ENCODE measurements at places on chromosomes 7 and 10. TPM values are rescaled to one million over a fixed set of nuclear protein-coding genes. Genes with fewer than 3 reads are reported as not detected.

FRAT1 gene
- total RNA-seq: 8.6 TPM

GNB2 gene
- total RNA-seq: 167 TPM

GRCh38 chr7:157890921-157891401 is 554.2 kb downstream of the DNAJB6 start:
- DNase-seq: no peak

GRCh38 chr10:63491588-63492316 is 26.0 kb upstream of the JMJD1C start:
- no peak for DNase-seq

GRCh38 chr10:58041901-58042300 is 225.8 kb downstream of the IPMK start:
- no peak for DNase-seq

GRCh38 chr10:111034598-111035310 is 42.1 kb upstream of the ADRA2A start:
- no peak for DNase-seq

DNA sequence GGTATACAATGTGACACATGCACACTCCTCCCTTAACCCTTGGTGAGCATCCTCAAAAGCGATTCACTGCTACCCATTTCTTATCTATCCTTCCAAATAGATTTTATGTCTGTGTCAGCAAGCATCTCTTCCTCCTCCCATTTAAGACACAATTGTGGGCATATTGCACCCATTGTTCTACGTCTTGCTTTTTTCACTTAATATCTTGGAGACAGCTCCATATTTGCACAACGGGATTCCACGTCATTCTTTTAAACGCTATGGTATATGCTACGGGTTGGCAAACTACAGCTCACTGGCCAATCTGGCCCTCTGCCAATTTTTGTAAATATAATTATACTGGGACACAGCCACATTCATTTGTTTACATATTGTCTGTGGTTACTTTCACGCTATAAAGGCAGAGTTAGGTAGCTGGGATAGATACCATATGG is 88.6 kb downstream of the RNF216 start:
- DNase-seq: no peak

TAS2R5 gene
- 6.4 TPM for total RNA-seq

GRCh38 chr7:8362723-8363369 is 70.6 kb upstream of the NXPH1 start:
- DNase-seq: no peak

LIPF gene
- not detected for total RNA-seq

COL13A1 gene
- 1.6 TPM for total RNA-seq

- no peak for DNase-seq
These were observed 113.9 kb downstream of the ITGA8 start for GRCh38 chr10:15605740-15606369.

RELN gene
- 13.7 TPM for total RNA-seq

- DNase-seq: no peak
These were observed at the start of gene SCIN for GRCh38 chr7:12570534-12571461. TSS of gene SCIN (plus strand) at chr7:12570720. CDS start at chr7:12570787, 67 bp downstream.

DNA sequence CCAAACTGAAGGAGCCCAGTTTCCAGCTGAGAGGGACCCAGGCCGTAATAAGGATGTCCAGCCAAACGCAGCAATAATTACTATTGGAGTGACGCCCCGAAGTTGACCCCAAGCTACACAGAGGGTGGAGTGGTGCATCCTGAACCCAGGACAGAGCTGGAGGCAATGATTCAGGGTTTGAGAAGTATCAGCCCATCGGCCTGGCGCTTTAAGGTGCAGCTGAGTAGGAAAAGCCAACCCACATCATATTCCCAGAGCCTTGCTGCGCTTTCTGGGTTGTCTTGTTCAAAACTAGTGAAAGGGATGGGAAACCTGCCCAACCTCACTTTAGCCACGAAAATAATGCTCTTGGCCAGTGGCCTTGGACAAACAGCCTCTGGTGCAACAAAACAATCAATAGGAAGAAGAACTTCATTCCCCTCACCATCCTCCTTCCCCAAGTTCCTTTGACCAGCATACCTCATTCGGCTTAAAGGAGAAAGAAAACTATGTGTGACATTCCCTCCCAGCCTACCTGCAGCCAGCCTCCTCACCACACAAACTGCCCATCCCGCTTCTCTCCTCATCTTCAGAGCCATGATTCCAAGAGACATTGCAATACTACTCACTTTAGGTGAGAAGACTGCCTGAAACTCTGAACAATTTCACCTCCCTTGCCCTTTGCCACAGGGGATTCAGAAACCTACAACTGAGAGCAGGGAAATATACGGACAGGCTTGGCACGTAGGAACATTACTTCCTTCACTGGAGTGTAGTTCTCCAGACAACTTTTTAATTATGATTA is 217.2 kb upstream of the MKLN1 start:
- DNase-seq: peak; percentile 44

DNA sequence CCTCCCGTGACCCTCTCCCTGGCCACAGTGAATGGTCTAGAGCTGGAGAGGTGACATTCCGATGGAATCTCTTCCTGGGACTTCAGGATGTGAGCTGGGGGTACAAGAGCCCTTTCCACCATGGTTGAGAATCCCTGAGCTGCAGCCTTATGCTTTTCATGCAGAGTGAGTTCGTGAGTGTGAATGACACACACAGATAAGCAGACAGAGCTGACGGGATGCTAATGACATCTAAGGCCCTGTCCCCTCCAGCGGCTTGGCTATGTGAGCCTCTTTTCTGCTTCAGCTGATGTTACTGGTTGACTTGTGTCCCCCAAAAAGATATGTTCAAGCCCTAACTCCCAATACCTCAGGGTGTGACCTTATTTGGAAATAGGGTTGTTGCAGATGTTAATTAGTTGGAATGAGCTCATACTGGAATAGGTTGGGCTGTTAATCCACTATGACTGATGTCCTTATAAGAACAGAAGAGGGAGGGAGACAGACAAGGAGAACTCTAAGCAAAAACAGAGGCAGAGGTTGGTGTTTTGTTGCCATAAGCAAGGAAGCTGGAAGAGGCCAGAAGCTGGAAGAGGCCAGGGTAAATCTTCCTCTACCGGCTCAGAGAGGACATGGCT is 111.1 kb upstream of the AFAP1L2 start:
- no peak for DNase-seq

TMEM213 gene
- not detected for total RNA-seq

- no peak for DNase-seq
These were observed 15.4 kb downstream of the COL13A1 start for GRCh38 chr10:69817078-69817581.

DNA sequence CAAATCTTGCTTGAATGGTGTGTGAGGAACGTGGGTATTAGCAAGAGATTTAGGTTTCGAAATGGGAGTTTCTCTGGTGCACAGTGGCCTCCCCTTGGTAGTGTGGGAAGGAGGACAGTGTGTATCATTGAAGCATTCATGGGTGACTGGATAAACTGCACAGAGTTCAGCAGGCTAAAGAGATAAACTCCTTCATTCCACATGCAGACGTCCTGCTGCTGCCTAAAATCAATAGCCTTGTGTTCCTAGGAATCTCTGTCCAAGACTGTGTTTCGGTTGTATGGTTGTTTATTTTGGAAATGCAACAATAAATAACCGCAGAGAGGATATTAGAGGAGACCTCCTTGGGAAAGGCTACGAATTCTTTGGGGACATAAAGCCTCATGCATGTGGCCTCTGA is 100.9 kb upstream of the FAM171A1 start:
- DNase-seq: no peak

DNA sequence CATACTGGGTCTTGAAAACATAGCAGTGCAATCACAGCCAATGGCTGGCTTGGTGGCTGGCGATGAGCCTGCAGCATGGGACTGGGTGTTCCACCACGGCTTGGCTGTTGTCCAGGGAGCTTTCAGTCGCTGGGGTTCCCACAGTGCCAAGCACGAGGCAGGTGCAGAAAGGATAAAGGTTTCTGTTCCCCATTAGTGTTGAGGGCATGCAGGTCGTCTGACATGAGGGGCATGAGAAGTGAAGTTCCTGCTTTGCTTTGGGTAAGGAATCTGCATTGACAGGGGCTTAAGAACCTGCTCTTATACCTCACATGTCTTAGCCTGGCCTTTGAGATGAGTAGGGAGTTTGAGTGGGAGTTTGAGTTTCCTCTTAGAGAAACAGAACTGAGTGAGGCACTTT is 9.0 kb upstream of the CFTR start:
- no peak for DNase-seq

TFEC gene
- total RNA-seq: 2.4 TPM

- DNase-seq: no peak
These were observed 950.1 kb downstream of the GRM8 start for GRCh38 chr7:126302639-126303038.

ATOH7 gene
- 2.5 TPM for total RNA-seq

GRCh38 chr7:106372126-106372525 is 87.3 kb upstream of the NAMPT start:
- DNase-seq: no peak

- DNase-seq: no peak
These were observed 92.1 kb downstream of the CYP51A1 start for GRCh38 chr7:92042056-92042737.

GRCh38 chr7:118311121-118311836 is 86.8 kb downstream of the ANKRD7 start:
- no peak for DNase-seq

GRCh38 chr7:32427769-32428291 is 62.4 kb downstream of the LSM5 start:
- peak; percentile 34 for DNase-seq

INHBA gene
- 2.8 TPM for total RNA-seq

GRCh38 chr10:422241-422640 is 267.2 kb downstream of the DIP2C start:
- DNase-seq: no peak

CDHR3 gene
- 29.6 TPM for total RNA-seq

- no peak for DNase-seq
These were observed 89.3 kb downstream of the MRPL32 start for GRCh38 chr7:43021431-43021830.

TMEM229A gene
- 11.5 TPM for total RNA-seq

ZNF775 gene
- total RNA-seq: 8.6 TPM

GRCh38 chr10:118842843-118843624 is 88.3 kb upstream of the CACUL1 start:
- no peak for DNase-seq

GRCh38 chr7:14902589-14903067 is at the start of gene DGKB:
TSS of gene DGKB (minus strand) at chr7:14902751.
- peak; percentile 46 for DNase-seq

DNA sequence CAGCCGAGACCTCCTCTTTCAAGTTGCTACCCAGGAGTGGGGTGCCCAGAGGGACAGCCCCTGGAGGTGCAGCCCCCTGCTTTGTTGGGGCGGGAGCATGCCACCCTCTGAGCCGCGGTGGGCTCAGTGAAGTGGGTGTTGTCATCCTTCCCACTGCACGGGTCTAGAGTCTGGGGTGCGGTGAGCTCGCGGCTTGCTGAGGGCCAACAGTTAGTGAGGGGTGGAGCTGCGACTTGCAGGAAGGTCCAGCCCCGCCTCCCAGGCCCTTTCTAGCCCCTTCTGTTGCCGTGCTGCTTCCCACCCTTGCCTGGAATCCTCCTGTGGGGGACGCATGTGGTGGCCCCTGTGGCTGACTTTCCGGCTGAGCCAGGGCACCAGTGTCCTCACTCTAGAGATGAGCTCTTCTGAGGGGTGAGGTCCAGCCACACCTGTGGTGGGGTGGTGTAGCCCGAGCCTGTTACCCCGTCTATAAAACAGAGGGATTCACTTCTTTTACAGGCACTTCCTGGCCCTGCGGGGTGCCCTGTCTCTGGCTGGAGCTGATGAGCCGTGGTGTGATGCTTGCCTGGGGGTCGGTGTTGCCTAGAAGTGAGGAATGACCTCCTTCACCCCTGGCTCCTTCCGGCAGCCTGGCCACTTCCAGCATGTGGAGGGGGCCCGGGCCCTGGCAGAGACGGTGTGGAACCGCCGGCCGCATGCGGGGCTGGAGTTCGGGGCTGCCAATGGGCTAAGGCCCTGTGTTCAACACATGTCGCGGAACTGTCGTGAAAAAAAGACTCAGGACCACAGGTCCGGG is 127.9 kb downstream of the FAM53B start:
- no peak for DNase-seq
